ENCODE measurements at places on chromosomes 5 and 9. TPM values are rescaled to one million over a fixed set of nuclear protein-coding genes. Genes with fewer than 3 reads are reported as not detected.

Gene F2RL1
- 0.94 TPM for total RNA-seq

Gene FGF18
- total RNA-seq, result 0.63 TPM

Gene SEMA6A
- 71.4 TPM for total RNA-seq

Gene CAMSAP1
- total RNA-seq, result 183 TPM

Gene C9orf153
- total RNA-seq, result 1.3 TPM

Gene GNAQ
- 162 TPM for total RNA-seq

Gene LCP2
- total RNA-seq, result 1.3 TPM

All from parietal lobe (tissue), 2 donors.